ENCODE measurements at places on chromosomes 16 and 17.

GRCh38 chr17:76252040-76252954 is 12.0 kb upstream of the RNF157 start:
- DNase-seq, result no peak

- no peak for DNase-seq
Observed at GRCh38 chr17:17382065-17382459, 78.9 kb downstream of the NT5M start.

DNA sequence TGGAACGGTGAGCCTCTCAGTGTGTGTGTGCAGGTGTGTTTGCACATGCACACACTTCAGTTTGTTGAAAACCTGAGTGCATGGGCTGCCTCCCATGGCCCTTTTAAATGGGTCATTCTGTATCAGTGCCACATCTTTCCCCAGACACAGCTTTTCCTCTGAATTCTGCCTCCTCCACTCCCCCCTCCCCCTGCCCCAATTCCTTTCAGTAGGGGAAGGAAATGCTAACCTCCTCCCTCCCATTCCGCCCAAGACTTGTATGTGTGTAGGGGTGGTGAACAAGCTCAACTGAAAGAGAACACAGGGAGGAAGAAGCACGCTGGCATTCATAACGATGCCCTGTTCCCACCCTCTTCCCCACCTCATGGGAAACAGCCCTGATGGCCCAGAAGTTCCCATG is 34.3 kb downstream of the C17orf75 start:
- DNase-seq, result peak; percentile 5

DNA sequence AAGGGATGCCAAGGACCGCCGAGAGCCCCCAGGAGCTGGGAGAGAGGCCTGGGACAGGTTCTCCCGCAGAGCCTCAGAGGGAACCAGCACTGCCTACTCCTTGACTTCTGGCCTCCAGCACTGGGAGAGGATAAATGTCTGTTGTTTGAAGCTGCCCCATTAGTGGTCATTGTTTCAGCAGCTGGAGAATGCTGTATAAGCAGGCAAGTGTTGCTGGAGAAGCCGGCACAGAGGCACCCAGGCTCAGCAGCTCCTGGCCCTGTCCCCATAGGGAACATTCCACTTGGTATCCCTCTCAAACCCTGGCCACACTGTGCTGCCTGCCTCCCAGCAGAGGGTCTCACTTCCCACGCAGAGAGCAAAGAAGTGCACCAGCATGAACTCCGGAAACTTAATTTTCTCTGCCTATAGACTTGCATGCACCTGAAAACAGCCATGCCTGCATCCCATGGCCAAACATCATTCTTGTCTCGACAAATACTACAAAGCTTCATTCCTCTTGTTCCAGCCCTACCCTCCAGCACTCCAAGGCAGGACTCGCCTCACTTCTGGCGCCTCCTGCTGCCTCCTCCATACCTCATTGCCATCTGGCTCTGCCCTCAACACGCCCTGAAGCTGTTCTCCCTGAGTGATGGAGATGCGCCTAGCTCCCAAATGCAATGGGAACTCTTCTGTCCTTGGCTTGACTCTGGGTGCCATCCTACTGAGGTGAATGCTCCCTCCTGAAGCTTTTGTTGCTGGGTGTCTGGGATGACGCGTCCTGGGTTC is 88.1 kb downstream of the DNAH17 start:
- DNase-seq, result no peak

DNA sequence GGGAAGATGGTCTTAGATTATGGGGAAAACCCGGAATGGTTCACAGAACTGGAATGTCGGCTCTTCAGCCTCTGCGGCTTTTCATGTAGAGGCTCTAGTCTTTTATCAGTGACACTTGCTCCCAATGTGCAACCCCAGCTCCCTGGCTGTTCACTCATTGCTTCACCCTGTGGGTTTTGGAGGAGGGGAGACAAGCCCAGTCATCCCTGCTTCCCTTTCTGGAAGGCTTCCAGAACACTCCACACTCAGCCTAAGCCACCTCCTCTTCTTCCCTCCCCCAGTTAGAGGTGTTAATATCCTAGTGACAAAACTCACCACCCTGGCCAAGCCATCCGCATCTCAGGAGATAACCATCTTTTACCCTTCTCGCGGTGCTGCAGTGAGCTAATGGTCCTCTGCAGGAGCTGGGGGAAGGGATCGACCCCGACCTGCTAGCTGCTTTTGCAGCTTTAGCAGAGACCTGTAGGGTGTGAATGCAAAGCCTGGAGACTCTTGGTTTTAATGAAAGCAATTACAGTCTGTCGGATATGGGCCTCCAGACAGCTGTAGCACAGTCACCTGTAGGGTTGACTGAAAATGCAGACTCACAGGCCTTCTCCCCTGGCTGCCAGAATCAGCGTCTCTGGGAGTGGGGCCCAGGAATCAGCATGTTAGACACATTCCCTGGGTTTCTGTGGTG is 24.3 kb upstream of the LASP1NB start:
- no peak for DNase-seq

DNA sequence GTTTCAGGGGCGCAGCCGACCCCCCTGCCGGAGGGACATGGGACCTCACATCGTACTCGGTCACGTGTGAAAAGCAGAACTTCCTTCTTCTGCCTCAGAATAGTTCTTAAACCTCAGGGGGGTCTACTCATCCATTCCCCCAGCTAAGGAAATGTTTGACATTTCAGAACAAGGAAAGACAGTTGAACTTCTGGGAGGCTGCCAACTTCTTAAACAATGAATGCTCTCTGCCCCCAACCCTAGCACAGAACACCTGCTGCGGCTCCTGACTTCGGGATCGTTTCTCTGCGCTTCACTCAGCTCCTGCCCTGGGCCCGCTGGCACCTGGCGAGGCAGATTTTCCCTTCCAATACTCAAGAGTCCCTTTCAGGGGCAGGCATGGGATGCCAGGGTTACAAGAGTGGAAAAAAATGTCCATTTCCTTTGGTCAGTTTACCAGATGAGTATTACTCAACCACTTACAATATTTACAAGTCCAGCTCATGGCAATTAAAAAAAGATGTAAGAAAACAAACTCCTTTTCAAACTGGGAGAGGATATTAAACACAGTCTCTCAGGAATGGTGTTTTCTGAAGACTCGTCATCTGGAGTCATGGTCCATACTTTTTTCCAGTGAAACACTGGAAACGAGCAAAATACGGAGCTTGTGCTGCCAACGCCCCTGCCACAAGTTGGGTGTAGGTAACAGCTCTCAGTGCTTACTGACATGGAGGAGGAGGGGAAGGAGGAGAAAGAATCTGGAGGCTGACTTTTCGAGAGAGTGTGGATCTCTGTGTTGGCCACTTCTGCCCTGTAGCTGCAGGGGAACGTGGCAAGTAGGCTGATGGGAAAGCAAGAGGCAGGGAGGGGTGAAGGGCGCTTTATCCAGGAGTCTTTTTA is 235.7 kb downstream of the NTN1 start:
- no peak for DNase-seq

GRCh38 chr17:77666881-77667395 is 291.6 kb upstream of the TNRC6C start:
- DNase-seq, result no peak

GRCh38 chr17:57138956-57139576 is 54.0 kb downstream of the AKAP1 start:
- DNase-seq, result no peak

DNA sequence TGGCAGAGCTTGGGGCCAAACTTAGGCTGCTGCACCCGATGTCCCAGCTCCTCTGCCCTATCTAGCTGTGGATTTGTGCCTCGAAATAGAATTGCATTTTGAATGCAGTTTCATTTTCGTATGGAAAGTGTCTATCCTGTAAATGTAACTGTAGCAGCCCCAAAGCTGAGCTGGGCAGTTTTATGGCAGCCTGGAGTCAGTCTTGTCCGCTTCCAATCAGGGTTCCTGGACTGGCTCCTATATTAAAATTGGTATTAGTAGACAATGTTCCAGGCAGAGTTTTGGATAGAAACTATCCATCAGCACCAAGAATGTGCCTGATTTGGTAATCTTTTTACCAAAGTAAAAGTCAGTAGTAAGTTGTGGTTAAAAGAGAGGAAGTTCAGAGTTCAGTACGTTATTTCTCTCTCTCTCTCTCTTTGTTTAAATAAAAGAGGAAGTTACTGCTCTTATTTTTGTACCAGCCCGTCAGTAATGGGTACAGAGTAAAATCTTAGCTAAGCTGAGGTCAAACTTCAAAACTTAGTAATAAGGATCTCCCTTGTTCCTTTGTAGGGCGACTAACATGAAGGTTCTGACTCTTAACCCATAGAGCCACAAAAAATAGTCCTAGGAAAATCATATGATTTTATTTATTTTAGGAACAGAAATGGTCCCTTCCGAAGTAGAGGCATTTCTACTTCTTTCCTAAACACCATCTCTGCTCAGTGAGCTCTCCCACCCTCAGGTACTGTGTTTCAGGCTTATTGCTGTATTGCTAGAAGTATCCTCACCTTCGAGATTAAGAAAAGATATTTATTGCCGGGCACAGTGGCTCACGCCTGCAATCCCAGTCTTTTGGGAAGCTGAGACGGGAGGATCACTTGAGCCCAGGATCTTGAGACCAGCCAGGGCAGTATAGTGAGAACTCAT is 28.0 kb downstream of the PRKCB start:
- DNase-seq, result no peak

GRCh38 chr17:48413613-48414405 is 16.2 kb downstream of the SKAP1 start:
- DNase-seq, result no peak

DNA sequence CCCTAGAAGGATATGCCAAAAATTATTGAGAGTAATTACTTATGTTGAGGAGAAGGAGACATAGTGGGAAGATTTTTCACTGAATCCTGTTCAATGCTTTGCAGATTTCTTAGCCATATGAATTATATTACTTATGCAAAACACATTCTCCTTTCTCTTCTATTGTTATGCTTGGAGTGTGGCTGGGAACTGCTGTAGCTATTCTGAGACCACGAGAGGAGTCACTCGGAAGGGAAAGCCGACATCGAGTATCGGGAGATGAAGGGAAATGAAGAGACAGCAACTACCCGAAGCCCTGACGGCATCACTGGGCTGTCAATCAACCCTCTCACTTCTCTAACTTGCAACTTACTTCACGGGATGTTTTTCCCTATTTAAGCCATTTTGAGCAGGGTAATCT is 39.6 kb downstream of the STX8 start:
- DNase-seq, result no peak

GRCh38 chr16:69150146-69150865 is 17.9 kb downstream of the UTP4 start:
- DNase-seq, result peak; percentile 73

DNA sequence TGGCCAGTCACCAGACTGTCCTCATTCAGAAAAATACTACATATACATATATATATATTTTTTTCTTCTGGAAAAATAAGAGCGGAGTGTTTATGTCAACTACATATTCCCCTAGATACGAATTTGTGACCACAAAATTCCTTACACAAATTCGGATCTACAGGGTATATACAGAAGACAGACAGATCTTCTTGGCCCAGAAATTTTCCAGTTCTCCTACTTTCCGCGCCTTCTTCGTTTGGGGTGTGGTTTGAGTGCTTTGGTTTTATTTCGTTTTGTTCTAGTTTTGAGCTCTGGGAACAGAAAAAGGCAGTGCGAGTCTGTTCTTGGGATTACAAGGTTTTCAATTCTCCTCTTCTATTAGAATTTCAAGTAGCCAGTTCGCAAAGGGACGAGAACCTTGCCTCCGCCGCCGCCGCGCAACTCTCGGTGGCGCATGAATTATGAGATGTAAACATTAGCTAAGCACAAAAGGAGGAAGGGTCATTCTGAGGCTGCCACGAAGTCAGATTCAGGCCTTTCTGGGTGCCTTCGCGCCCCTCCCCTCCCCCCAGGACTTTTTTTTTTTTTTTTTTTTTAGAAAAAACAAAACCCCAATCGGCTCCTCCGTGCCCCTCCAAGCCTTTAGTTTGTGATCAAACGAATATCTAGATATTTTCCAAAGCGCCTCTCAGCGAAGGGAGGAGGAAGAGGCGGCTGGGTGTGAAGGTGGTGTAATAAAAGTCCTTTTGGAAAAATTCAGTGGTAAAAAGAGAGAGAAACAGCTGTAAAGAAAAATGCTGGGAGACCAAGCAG is 1.8 kb upstream of the HOXB4 start:
- DNase-seq, result no peak

GRCh38 chr17:48633266-48633677 is 7.1 kb upstream of the HOXB9 start:
- DNase-seq, result no peak

GRCh38 chr16:66952430-66953110 is 8.5 kb upstream of the CES3 start:
- no peak for DNase-seq

GRCh38 chr16:2824626-2825025 is 5.5 kb upstream of the ZG16B start:
- no peak for DNase-seq

DNA sequence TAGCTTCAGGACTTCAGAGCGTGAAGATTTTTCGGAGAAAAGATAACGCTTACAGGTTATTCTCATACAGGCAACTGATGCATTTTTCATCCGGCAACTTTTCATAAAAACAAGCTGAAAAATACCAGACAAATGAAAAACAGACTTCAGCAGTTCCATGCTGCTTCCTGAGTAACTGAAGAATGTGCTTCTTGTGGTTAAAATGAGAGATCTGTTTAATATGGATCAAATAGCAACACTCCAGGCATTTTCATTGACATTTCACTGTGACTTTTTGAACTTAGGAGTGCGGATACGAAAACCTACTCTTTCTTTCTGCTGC is 705 bp upstream of the PITPNC1 start:
- DNase-seq, result no peak

DNA sequence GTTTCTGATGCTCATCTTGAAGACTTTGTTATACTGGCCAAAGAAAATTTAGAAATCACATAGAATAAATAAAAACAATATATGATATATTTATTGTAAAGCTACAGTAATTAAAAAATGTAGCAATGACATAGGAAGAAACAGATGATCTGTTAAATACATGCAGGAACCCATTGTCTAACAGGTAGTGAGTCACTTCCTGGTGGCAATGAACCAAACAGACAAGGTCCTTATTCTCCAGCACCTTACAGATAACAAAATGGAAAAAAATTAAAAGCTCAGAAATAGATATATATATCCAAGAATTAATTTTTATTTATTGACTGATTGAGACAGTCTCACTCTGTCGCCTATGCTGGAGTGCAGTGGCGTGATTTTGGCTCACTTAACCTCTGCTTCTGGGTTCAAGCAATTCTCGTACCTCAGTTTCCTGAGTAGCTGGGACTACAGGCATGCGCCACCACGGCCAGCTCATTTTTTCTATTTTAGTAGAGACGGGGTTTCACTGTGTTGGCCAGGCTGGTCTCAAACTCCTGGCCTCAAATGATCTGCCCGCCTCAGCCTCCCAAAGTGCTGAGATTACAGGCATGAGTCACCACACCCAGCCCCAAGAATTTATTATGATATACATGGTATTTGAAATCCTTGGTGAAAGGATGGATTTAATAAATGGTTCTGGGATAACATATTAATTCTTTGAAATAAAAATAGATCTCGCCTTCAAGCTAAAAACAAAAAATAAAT is 7.5 kb downstream of the NETO2 start:
- no peak for DNase-seq

- DNase-seq, result no peak
Observed at GRCh38 chr17:61225178-61225882, 174.3 kb upstream of the TBX2 start.

All from iPS-NIHi11 (cell line).